Activated naive CD4-positive, alpha-beta T cell treated with anti-CD3 and anti-CD28 coated beads, Interleukin-2, amount 50 U/mL, for 72 hours (primary cell): ENCODE measurements at places on chromosomes 12 and 14.
A peak's percentile ranks its signal among the peaks of the same experiment; 100 is the strongest.

- DNase-seq = no peak
Measured at GRCh38 chr12:58026897-58027891, 85.8 kb downstream of the ATP23 start.

DNA sequence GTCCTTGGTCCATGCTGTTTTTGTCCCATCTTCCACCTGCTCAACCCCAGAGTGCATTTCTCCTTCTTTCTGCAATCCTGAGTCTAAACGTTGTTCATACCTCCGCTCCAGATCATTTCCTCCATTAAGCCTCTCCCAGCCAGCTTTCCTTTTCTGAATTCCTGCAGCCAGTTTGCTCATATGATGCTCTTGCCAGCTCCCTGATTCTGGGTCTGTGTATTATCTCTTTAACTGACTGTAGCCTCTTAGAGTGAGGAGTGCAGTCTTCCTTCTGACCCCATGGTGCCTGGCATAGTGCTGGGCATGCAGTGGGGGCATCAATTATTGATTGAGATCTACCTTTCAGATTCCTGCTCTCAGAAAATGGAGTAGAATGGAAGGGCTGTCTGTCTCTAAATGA is 11.5 kb upstream of the TBPL2 start:
- no peak for DNase-seq

DNA sequence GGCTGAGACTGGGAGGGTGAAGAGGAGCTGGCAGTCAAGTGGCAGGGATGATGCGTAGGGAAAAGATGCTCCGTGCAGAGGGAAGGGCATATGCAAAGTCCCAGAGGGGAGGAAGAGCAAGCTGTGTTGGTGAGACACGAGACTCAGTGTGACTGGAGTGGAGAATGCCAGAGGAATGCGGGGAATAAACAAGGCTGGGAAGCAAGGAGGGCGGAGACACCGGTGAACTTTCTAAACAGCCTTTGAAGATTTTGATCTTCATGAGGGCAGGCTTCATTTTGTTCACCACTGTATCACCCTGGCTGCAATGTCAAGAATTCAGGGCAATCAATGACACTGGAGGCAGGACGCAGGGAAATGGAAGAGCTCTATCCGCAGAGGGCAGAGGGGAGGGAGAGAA is 535.8 kb downstream of the FUT8 start:
- DNase-seq = no peak

DNA sequence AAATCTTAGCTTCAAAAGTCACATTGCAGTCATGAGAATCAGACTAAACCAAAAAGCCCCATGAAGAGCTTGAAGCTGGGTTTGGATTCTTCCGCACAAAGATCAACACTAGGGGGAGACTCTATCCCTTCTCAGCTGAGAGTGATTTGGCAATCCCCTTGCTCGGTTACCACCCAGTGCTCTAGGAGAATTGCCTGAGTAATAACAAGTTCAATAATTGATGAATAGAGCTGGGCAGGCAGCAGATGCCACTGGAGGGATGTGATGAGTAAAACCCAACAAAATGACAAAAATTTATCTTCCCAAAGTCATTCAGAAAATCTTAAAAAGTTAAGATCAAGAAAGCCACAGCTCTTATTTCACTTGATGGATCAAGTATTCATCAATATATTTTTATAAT is 185.6 kb upstream of the ARID2 start:
- no peak for DNase-seq

GRCh38 chr14:92555465-92556111 is 42.0 kb downstream of the RIN3 start:
- DNase-seq = no peak

- no peak for DNase-seq
Measured at GRCh38 chr12:12011880-12012260, 58.9 kb upstream of the BCL2L14 start.

DNA sequence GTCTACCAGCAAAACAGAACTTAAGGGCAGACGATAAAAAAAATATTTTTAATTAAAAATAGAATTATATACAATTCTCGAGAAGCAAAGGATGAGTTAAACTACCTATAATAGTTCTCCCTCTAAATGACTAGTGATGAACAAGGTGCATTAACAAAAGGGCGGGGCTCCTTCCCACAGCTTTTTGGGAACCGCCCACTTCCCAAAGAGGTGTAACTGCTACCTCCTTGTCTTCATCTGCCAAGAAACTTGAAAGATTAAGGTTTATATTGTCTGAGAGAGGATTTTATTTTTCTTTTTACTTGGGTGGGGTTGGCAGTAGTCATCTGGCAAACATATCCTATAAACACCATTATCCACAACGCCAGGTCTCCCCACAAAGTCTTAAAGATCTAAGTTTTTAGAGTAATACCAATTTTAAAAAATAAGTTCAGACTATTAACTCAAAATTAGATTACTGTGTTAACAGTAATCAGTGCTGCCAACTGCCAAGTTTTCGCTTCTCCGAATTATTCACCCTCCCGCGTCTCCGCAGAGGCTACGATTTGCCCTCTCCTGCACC is 938 bp downstream of the RALGAPA1 start:
- no peak for DNase-seq

DNA sequence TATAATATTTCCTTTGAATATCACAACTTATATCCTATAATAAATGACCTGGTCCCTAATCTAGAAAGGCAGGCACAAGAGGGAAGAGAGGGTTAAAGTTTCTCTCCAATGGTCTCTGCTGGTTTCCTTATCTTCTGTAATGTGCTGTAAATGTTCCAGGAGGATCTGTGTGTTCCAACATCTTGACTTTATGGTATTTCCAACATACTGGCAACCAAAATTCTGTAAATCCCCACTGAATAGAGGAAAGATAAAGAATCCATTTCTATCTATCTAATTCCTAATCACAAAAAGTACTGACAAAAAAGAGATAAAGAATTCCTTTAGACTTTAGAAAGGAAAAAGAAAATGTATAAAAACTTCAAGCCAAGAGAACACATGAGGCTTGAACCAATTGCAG is 146.4 kb upstream of the CCDC198 start:
- DNase-seq = no peak

GRCh38 chr14:33754261-33754660 is 196.6 kb downstream of the EGLN3 start:
- DNase-seq = no peak

- DNase-seq = peak; percentile 10
Measured at GRCh38 chr14:57533214-57533613, 39.6 kb upstream of the CCDC198 start.

DNA sequence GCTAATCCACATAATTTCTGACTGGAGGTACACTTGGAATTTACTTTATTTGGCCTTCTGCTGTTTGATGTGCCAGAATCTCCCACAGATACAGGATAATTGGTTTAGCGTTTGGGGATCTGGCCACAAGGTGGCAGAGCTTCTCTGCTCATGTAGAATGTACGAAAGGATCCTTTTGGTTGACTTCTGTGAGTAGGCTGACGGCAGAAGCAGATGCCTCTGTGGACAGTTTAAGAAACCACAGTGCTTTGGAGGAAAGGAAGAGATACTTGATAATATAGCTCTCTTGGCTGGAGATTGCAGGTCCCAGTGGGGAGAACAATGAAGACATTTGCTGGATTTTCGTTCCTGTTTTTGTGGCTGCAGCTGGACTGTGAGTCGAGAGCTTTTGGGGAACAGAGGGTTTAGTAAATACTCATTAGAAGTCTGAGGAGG is 75.3 kb upstream of the OR4E1 start:
- DNase-seq = no peak

DNA sequence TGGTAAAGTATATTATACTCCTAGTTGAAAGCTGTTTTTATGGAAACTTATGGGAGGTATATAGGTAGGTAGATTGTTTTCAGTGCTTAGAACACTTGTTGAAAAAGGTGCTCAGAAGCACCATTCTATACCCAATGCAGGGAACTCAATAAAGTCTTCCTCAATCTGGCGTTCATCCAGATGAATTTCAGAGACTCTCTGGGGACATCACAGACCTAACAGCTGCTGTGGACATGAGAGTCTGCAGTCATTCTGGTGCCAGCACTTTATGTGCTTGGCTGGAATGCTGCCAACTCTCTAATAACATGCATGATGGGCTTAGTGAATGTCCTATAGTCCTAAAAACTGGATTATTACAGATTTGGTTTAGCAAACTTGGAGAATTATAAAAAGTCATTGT is 115.9 kb downstream of the NTN4 start:
- DNase-seq = no peak

- no peak for DNase-seq
Measured at GRCh38 chr14:55123101-55123500, 6.0 kb upstream of the LGALS3 start.

- DNase-seq = no peak
Measured at GRCh38 chr12:124616394-124617221, 49.2 kb upstream of the NCOR2 start.

GRCh38 chr12:48691826-48692487 is 9.9 kb upstream of the KANSL2 start:
- DNase-seq = no peak

DNA sequence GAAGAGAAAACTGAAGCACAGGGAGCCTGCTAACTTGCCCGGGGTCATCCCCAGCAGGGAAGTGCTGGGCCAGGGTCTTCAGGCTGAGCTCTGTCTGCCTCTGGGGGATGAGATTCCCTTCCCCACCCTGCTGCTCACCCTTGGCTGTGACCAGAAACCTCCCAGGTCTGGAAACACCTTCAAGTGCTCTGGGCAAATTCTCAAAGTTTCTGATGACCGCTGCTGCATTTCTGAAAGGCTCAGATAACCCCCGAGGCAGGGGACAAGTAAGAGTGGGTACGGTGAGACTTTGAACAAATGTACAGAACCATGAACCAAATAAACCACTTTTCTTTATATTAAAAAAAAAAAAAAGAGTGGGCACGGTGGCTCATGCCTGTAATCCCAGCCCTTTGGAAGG is 41.3 kb downstream of the LTBP2 start:
- DNase-seq = no peak

DNA sequence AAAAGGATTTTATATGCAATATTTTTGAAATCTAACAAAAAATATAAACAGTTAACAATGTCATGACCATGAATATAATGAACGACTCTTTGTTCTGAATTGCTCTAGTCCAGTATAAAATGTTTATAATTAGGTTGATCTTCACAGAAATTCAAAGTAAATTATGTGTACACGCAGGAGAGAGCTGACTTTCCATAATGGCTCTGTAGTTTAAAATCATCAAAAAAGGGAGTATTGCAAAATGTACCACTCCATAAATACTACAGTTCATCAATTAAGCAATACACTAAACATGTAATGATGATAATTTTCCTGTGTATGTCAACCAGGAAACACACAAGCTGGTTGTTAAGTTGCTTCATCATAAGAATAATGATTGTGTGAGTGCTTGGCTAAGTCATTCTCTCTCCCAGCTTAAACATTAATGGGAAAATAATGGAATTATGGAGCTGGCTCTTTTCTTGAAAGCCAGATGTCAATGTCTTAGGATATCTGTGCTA is 189.5 kb upstream of the PLEKHG7 start:
- no peak for DNase-seq

- no peak for DNase-seq
Measured at GRCh38 chr12:48770756-48771155, 18.1 kb downstream of the ADCY6 start.

DNA sequence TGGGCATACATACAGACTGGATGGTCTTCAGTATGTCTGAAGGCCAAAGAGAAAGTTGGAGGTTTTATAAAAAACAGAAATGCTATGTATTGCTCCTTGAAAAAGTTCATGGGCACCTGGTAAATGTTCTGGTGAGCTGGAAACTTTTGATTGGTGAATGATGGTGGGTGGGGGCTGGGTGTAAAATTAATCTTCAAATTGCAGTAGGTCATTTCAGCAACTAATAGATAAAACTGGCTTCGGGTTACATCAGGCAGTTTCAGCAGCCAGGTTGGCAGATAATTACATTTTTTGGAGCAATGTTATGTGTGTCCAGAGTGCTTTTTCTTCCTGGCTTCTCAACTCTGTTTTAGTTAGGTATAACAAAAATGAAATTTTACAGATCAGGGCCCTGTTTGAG is 35.3 kb downstream of the SDR9C7 start:
- DNase-seq = no peak

GRCh38 chr12:97520106-97520505 is 57.5 kb downstream of the RMST start:
- no peak for DNase-seq

- no peak for DNase-seq
Measured at GRCh38 chr12:101552277-101552676, 42.5 kb upstream of the MYBPC1 start.
